ENCODE measurements at places on chromosomes 16 and 17.

DNA sequence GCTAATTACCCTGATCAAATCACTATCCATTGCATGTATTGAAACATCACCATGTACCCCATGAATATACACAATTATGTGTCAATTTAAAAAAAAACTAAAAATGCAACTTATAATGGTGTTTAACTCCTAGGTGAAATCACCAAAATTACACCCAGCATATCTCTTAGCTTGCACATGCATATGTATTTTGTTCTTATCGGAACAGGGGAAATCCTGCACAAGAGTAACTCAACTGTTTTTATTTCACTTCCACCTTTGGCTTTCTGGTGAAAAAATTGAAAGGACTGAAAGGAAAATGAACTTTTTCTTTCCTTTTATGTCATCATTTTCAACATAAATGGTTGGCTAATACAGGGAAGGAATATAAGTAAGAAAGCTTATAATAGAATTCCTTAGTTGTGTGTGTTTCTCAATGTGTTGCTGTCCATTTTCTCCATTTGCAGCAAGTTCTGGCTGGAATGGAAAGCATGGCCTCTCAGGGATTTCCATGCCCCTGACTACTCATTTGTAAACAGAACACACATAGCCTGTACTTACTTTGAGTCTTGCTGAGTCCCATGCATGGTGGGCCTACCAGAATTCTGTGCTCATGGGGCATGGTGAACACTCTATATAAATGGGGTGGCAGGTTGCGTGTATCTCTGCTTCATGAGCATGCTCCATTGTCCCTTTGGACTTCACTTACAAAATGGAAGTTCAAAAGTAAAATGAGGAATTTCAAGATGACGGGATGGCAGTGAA lies 462.0 kb downstream of the HS3ST3B1 start:
- DNase-seq = no peak

DNA sequence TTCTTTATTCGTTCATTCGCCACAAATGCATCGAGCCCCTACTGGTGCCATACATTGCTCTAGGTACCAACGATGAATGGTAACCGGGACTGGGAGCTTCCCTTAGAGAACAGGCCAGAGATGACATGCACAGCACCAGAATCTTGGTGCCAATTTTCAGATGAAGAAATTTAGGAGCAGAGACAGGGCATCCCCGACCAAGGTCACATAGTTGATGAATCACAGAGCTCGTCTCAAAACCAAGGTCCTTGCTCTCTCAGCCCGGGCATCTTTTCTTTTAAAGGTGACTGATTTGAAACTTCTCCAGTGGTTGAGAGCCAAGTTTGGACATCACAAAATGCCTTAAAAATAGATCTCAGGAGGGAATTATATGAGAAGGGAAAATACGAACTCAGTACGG lies 73.2 kb upstream of the C16orf82 start:
- DNase-seq = no peak

GRCh38 chr17:42097691-42098631 lies at the start of gene ZNF385C:
Gene ZNF385C (minus strand): TSS chr17:42098473. CDS start chr17:42063056, 35,417 bp downstream.
- DNase-seq = peak; percentile 24

DNA sequence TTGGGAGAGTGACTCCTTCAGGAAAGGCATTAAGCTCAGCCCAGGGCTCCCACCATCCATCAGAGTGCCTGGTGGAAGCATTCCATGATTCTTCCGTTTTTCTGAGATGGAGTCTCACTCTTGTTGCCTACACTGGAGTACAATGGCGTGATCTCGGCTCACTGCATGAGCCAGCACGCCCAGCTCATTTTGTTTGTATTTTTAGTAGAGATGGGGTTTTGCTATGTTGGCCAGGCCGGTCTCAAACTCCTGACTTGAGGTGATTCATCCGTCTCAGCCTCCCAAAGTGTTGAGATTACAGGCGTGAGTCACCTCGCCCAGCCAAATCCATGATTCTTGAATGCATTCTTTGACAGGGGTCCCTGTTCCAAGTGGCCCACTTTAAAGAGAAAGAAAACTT lies 23.1 kb downstream of the MIS12 start:
- no peak for DNase-seq

DNA sequence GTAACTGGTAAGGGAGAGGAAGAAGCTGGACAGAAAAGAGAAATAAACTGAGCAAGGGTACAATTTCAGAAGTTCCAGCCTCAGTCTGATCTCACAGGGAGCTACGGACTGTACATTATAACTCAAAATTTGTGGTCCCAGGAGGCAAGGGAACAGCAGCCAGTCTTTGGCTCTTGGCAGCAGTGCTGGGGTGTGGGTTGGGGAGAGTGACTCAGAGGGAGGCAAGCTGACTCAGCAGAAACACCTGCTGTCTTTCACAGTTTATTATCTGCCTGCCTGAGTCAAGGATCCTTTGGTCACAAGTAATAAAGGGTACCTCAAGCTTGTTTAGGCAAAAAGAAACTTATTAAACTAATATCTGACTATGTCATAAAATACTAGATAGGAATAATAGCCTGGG lies 73.5 kb upstream of the KIF2B start:
- no peak for DNase-seq

- DNase-seq = no peak
Measured at GRCh38 chr16:55249936-55250335, 74.1 kb upstream of the IRX6 start.

DNA sequence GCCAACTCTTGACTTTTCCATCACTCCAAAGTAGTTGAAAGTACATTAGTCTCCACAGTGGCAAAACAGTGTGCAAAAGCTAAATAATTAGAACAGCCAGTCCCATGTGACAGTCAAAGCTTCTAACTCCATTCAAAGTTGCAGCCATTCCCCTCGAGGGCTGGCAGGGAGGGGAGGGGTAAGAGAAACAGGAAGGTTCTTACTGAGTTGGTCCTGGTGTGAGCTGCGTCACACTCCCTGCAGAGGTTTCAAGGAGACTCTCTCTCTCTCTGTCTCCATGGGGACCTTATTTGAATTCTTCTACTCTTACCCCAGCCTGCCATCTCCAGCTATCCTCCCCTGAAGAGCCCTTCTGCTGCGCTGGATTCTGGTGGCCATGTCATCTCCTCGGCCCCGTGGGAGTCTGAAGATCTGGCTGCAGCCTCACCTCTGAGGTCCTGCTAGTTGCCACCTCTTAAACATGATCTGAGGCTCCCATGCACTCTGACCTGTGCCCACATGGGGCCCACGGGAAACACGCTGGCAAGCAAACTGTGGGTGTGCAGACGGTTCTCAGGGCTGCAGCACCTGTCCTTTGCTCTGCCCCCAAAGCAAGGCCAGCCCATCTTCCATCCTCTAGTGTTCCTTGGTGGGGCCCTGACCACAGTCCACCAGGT lies 23.3 kb upstream of the STH start:
- no peak for DNase-seq

DNA sequence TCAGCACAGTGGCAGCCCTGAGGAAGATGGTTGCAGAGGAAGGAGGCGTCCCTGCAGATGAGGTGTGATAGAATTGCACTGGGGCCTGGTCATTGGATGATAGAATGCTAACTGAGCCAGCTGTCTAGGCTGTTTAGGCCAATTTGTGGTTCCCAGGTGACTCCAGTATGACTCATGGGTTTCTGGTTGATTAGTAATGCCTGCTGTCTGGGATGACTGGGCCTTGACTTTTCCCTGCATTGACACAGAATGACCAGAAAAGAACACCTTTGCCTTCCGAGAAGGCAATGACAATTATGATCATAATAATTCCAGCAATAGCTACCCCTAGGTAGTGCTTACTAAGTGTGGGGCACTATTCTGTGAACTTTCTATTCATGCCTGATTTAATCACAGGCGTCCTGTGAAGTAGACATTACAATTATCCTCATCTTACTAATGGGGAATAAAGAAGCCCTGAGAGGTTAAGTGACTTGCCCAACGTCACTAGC lies 31.5 kb downstream of the USP43 start:
- DNase-seq = no peak
